ENCODE measurements at places on chromosomes 12 and 14.
A peak's percentile ranks its signal among the peaks of the same experiment; 100 is the strongest.

DNA sequence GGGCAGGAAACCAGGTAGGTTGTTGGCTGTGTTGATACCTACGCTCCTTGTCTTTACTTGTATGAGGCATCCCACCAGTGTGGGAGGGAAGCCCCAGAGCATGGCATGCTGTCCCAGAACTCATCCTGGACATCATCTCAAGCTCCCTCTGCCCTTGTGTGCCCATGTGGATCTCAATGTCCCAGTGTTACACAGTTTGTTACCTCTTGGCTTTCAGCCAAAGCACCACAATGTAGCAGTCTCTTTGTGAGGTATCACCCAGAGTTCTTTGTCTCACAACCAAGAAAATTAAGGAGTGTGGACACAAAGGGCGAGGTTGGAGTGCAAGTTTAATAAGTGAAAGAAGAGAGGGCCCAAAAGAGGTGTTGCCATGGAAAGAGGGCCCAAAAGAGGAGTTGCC lies 43.1 kb upstream of the CDKN3 start:
- no peak for DNase-seq

- no peak for DNase-seq
These were observed 217.0 kb downstream of the SYNE2 start for GRCh38 chr14:64069634-64070359.

DNA sequence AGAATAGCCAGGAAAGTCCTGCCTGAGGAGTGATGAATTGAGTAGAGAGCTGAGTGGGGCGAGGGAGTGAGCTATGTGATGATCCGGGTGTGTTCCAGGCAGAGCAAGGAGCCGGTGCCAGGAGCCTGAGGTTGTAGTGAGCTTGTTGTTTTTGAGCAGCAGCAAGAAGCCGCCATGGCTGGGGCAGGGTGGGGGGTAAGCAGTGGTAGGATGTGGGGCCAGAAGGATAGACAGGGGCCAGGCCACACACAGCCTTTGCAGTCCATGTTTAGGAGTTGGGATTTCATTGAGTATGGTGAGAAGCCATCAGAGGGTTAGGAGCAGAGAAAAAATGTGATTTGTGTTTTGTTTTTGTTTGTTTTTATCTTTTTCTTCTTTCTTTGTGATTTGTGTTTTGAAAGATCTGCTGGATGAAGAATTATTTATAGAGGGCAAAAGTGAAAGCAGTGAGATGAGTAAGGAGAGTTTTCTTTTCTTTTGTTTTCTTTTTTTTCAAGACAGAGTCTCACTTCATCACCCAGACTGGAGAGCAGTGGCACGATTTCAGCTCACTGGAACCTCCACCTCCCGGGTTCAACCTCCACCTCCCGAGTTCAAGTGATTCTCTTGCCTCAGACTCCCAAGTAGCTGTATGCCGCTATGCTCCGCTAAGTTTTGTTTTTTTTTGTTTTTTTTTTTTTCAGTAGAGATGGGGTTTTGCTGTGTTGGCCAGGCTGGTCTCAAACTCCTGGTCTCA lies 92.3 kb upstream of the BCAT1 start:
- no peak for DNase-seq

- no peak for DNase-seq
These were observed 17.2 kb downstream of the REM2 start for GRCh38 chr14:22900081-22900799.

- DNase-seq: no peak
These were observed 19.1 kb upstream of the DHRS7 start for GRCh38 chr14:60184146-60184904.

- no peak for DNase-seq
These were observed 234.0 kb downstream of the SYT1 start for GRCh38 chr12:79098530-79098929.

GRCh38 chr14:105058521-105059034 lies 6.7 kb downstream of the GPR132 start:
- no peak for DNase-seq

DNA sequence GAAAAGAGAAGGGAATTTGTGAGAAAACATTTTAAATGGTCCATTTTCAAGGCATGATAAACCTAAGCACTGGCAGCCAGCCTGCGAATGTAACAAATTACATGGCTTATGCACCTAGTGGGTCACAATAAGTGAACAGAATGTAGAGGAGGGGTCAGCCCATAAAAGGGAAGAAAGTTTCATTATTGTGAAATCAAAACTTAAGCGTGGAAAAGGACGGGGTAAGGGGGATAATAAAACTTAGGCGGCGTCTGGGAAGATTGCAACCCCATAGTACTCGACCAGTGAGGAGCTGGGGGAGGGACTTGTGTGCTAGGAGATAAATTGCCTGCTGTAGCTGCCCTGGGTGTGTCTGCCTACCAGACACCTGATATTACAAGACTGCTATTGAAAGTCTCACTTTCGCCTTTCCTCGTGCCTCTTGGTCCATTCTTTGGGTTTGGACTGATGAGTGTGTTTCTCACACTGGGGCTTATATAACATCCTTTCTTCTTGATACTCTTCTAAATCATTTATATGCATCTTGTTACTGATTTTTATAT lies 40.6 kb downstream of the ZDHHC17 start:
- DNase-seq: no peak

- no peak for DNase-seq
These were observed 133.4 kb downstream of the KICS2 start for GRCh38 chr12:64088431-64089349.

- no peak for DNase-seq
These were observed 57.7 kb upstream of the SAV1 start for GRCh38 chr14:50725761-50726160.

DNA sequence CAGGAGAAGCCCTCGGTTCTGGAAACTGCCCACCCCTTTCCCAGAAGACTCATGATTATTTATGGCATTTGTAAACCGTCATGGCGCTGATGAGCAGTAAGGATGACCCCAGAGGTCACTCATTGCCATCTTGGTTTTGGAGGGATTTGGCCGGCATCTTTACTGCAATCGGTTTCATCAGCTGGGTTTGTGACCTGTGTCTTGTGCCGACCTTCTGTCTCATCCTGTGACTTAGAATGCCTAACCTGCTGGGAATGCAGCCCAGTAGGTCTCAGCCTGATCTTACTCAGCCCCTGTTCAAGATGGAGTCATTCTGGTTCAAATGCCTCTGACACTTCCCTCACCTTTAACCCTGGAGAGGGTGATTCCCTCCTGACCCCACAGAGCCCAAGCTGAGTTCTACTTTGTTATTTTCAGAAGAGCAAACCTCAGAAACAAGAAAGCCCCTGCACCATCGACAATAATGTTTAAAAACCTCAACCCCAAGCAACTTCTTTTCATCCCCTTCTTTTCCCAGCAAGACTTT lies 105.5 kb upstream of the SFSWAP start:
- DNase-seq: no peak

GRCh38 chr12:127675936-127676335 lies 591.0 kb upstream of the TMEM132C start:
- no peak for DNase-seq

- DNase-seq: no peak
These were observed 164.7 kb upstream of the TBX3 start for GRCh38 chr12:114848666-114849065.

DNA sequence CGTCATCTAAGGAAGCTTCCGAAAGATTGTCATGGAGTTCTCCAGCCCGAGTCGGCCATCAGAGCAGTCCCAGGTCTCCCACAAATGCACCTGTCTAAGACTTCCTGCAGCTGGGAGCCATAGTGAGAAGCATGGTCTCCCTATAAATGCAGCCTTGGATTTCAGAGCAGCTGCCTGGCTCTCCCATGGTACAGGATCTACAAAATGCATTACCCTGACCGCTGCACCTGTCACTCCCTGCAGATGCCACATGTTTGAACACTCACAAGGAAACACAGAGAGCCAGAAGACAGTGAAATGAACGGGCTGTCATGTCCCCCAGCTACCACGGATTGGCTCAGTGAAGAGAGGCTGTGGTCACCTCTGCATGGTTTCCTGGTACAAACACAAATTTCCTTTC lies 702.7 kb downstream of the MED13L start:
- DNase-seq: no peak

DNA sequence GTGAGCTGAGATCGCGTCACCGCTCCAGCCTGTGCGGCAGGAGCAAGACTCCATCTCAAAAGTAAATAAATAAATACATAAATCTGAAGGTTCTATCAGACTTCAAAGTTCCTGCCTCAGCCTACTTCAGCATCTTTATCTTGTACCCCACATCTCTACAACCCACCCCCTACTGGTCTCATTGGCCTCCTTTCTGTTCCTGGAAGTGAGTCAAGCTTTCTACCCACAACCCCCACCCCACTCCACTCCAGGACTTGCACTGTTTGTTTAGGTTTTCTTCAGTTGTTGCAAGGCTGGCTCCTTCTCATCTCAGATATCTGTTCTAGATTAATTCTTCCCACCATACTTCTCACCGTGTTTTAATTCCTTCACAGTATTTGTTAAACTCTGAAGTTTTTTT lies 714 bp upstream of the PSMC6 start:
- DNase-seq: no peak

- no peak for DNase-seq
These were observed 67.1 kb upstream of the VPS33A start for GRCh38 chr12:122333142-122334087.

DNA sequence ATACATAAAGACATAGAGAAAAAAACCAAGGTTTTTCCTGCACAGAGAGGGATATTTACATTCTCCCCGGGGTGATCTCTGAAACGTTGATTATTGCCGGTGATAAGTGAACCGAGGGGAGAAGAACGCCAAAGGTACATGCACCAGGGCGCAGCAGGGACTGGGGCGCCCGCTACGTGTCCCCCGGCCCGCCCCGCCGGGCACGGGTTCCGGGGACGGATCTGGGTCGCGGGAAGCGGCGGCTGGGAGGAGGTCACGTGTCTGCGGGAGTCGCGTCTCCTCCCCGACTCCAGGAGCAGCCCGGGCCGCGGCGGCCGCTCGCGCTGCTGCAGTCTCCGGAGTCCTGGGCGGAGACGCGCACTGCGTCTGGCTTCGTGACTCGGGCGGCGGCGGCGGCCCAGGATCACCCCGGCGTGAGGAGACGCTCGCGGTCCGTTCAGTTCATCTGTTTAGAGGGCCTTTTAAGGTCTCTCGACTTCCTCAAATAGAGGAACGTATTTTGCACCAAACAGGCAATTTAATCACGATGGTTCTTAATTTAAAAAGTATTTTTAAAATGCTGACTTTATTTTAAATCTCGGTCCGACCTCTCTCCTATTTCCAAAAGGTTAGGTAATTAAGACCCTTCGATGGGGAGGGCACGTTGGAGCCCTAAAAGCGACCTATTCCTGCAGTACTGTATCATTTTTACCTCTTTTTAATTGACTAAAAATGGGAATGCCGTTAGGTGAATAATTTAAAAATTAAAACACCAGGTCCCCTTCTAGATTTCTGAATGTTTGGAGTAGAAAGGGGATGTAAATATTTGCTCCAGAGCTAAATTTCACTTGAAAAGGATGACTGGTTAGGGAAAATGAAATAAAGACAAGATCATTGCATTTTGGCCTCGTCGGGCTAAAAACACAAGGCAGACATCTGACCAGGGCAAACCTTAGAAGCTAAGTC lies 1.8 kb upstream of the BHLHE41 start:
- DNase-seq: no peak

DNA sequence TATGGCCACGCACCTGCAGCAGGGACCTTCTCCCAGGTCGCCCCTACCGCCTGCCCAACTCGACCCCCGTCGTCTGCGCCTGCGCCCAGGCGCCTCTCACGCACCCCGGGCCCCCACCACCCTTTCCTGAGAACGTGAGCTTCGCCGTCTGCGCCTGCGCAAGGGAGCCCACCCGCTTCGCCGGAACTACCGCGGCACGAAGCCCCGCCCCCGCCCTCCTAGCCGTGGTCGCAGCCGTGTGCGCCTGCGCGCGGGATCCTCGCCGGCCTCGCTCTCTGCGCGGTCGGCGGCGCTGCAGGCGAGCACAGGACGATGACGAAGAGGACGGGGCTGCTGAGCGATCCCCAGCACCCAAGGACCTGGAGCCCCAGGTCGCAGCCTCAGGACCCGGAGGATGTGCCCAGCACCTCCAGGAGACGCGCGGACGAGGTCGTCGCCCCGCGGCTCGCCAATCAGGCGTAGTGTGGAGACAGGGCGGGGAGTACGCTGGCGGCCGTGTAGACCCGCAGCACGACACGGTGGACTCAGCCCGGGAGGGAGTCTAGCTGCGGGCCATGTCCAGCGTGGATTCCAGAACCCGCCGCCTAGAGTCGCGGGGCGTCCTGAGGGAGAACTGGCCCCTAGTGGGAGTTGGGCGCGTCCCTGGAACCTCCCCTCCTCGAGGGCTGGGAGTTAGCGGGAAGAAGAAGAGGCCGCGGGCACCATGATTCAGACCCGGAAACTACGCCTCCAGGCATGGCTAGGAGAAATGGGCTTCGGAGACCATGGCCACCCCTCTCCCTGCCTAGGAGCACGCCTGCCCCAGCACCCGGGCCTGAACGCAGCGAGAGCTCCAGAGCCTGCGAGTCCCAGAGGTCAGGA lies 1120.8 kb upstream of the TMEM132C start:
- peak; percentile 77 for DNase-seq

DNA sequence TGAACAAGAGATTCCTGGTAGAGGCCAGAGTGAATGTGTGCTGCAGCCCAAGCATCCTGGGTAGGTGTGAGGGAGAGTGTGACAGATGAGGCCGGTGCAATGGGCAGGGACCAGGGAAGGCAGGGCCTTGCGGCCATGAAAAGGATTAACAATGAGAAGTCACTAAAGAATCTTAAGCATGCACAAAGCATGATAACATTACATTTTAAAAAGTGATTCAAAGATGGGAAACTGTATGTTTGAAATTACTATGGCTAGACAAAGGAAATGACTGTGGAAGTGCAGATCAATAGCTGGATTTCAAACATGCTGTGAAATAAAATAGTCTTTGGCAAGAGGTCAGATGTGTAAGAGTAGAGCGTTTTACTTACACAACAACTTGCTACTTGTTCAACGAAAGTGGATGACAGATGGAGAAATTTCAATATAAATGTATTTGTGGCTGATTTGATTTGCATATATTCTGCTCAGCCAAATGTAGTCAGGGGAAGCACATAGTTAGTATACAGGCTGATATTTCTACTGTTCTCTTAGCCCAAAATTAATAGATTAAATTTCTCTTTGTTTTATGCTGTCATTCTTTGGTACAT lies 175.5 kb downstream of the CCDC59 start:
- DNase-seq: no peak

GRCh38 chr12:131058700-131059099 lies 105.0 kb downstream of the ADGRD1 start:
- no peak for DNase-seq

DNA sequence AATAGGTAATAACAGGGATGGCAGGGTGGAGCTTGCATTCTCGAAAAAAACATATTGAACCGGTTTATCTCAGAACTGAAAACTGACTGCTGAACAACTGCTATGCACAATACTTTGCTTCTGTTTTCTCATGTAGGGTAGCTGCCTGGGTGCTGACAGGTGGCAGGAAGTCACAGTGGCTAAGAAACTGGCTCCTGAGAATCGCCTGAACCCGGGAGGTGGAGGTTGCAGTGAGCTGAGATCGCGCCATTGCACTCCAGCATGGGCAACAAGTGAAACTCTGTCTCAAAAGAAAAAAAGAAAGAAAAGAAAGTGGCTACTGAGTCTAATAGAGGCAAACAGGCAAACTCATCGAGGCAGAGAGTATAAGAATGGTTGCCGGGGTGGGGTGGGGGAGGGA lies 113.1 kb downstream of the CCDC60 start:
- DNase-seq: no peak

GRCh38 chr14:20603813-20604690 lies 12.9 kb upstream of the RNASE12 start:
- no peak for DNase-seq

Measured in activated naive CD4-positive, alpha-beta T cell (primary cell).